ENCODE measurements at places on chromosomes 6 and 20.

GRCh38 chr20:14538433-14538832 lies 201.0 kb upstream of the FLRT3 start:
- DNase-seq, result no peak

GRCh38 chr6:84645000-84645399 lies 119.4 kb downstream of the TBX18 start:
- DNase-seq, result no peak

GRCh38 chr6:170098428-170099170 lies 192.3 kb downstream of the DLL1 start:
- DNase-seq, result no peak

GRCh38 chr6:203661-204060 lies 88.6 kb upstream of the DUSP22 start:
- no peak for DNase-seq

DNA sequence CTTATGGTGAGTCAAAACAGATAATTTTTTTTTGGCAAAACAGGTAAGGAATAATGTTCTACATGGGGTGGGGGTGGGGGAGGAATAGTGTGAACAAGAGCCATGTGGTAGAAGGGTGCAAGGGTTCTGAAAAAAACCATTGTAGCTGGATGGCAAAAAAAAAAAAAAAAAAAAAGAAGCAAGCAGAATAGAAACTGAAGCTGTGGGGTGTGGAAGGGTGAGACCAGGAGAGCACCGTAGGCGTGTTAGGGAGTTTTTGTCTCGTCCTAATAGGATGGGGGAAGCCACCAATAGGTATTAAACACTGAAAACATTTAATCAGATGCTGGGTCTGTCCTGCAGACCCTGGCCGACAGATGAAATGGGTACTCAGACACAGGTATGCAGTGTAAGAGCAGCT lies 110.1 kb downstream of the ADTRP start:
- DNase-seq, result no peak

GRCh38 chr6:27433714-27434113 lies 39.2 kb downstream of the ZNF184 start:
- DNase-seq, result no peak

- DNase-seq, result no peak
Measured at GRCh38 chr20:3224681-3225421, 14.1 kb downstream of the SLC4A11 start.

- DNase-seq, result no peak
Measured at GRCh38 chr20:16699293-16699692, 30.5 kb upstream of the SNRPB2 start.
